ENCODE measurements at places on chromosomes 1 and 21.

DNA sequence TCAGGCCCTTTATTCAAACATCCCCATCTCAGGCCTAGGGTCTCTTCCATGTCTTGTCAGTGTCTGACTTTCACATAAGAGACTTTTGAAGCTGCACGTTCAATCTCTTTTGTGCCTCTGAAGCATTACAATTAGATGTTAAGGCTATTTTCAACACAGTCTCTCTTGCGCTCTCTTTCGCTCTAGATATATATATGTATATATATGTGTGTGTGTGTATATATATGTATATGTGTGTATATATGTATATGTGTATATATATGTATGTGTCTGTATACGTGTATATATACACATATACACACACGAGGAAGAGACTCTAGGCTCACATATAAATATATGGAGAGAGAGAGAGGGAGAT, 162.5 kb upstream of the RNPC3 start:
- no peak for DNase-seq

DNA sequence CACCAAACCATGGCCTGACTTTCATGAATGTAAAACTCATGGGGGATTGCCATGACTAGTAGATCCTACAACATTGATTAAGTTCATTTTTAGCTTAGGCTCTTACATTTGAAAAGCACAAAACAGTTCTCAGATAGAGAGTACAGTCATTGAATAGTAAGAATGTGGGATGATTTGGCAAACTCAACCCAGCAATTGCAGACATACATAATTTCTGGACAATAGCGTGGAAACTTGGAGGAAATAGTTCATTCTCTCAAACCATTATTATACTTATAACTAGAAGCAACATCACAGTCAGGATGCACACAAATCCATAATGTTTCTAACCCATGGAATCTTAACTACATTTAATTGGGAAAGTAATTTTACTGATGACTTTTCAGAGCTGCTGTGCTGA, 598.2 kb downstream of the LMO4 start:
- no peak for DNase-seq

GRCh38 chr1:111506561-111506960, 3.1 kb upstream of the ADORA3 start:
- no peak for DNase-seq

- no peak for DNase-seq
Observed at GRCh38 chr1:232899839-232900238, 50.6 kb upstream of the NTPCR start.

- peak; percentile 47 for DNase-seq
Observed at GRCh38 chr1:154157520-154158306, 2.8 kb upstream of the NUP210L start.
